ENCODE measurements at places on chromosomes 11 and 22. TPM values are rescaled to one million over a fixed set of nuclear protein-coding genes. Genes with fewer than 3 reads are reported as not detected.
A peak's percentile ranks its signal among the peaks of the same experiment; 100 is the strongest.

- H3K36me3 ChIP-seq = no peaks in the 10 kb centered on the region
- H3K4me3 ChIP-seq = no peak overlapping the region
- no peaks in the 10 kb centered on the region for H3K4me1 ChIP-seq
- H3K27ac ChIP-seq = peak overlapping the region; percentile 54
- DNase-seq = no peak
These were observed 3.9 kb upstream of the EMID1 start for GRCh38 chr22:29201782-29202181.

Gene KCNK7
- total RNA-seq = 0.40 TPM

DNA sequence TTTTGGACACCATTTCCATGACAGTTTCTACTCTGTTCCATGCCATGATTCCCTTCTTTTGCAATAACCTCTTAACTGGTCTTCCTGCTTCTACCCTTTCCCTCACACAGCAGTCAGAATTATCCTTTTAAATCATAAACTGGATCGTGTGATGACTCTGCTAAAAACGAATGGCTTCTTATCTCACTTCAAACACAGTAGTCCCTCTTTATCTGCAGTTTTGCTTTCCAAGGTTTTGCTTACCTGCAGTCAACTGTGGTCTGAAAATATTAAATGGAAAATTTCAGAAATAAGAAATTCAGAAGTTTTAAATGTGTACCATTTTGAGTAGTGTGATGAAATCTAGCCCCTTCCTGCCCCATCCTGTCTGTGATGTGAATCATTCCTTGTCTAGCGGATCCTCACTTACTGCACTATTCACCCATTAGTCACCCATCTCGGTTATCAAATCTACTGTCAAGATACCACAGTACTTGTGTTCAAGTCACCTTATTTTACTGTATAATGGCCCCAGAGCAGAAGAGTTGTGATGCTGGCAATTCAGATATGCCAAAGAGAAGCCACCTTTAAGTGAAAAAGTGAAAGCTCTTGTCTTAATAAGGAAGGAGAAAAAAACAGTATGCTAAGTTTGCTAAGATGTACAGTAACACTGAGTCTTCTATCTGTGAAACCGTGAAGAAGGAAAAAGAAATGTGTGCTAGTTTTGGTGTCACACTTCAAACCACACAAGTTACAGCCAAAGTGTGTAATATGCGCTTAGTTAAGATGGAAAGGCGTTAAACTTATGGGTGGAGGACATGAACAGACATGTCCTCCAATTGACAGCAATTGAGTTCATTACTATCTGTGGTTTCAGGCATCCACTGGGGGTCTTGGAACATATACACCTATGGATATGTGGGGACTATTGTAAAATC is 283.0 kb downstream of the DDX10 start:
- H3K27me3 ChIP-seq = no peaks in the 10 kb centered on the region
- no peak for DNase-seq
- no peaks in the 10 kb centered on the region for H3K4me1 ChIP-seq
- no peak overlapping the region for H3K27ac ChIP-seq
- H3K4me3 ChIP-seq = no peak overlapping the region
- no peaks in the 10 kb centered on the region for H3K36me3 ChIP-seq

DNA sequence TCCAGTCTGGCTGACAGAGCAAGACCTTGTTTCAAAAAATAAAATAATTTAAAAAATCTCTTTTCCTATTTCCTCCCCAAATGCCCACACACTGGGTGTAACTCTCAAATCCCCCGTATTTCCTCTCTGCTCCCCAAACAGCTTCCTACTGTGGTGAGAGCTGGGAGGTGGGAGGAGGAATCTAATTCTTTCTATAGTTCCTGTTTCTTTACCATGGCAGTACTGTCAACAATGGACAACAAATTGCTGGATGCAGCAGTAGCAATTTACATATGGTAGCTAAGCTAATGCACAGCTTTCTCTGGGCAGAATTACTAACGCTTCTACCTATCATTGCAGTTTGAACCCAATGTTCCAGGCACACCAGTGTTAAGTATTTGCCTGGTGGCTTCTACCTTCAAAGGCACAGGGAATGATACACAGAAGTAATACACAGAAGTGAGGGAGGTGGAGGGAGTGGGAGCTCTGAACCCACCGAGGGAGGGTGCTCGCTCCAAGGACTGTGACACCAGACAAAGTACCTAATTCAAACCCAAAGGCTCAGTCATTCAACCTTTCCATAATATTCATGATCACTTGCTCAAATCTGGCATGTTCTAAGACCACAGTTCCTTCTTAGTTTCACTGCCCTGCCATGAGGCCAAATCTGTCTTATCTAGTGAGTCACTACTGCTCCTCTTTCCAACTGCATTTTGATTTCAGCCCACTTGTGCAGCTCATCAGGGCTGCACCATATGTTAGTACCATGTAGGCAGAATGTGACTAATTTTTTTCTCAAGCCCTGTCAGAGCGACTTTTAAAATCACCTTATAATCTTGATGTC is 37.9 kb downstream of the CELF1 start:
- no peak for DNase-seq
- peaks cover 17% of the 10 kb centered on the region for H3K4me1 ChIP-seq
- no peak overlapping the region for H3K27ac ChIP-seq
- H3K4me3 ChIP-seq = no peak overlapping the region
- no peaks in the 10 kb centered on the region for H3K36me3 ChIP-seq
- H3K27me3 ChIP-seq = no peaks in the 10 kb centered on the region

GRCh38 chr11:32586576-32587190 is 3.1 kb downstream of the EIF3M start:
- H3K27me3 ChIP-seq = no peaks in the 10 kb centered on the region
- H3K4me3 ChIP-seq = no peak overlapping the region
- H3K4me1 ChIP-seq = no peaks in the 10 kb centered on the region

DNA sequence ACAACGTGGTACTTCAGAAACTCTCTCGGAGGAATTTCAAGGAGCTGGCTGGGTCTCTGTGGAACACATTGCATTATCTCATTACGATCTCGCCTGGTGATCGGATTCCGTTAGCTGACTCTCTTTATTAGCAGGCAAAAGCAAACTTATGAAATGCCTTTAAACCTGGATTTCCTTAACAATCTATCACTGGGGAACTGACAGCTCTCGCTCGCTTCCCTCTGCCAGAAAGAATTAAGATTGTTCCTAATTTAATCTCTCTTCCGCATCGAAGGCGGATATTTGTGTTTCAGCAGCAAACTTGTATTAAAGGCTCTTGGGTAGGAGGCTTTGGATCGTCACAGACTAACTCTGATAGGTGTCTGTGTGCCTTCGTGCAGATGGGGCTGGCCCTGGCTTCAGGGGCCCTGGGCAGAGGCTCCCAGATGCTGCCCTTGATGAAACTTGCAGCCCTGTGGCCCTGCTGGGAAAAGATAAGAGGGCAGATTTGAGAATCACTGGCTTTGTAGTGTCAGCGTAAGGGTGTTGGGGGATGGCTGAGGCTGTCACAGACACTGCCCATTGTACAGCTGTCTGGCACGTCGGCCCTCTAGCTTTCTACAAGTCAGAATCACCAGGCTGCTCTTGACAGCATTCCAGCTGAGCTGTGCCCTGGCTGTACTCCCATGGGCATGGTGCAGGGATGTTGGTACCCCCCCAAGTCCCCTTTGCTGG is 162.2 kb upstream of the NECTIN1 start:
- DNase-seq = no peak
- no peaks in the 10 kb centered on the region for H3K27me3 ChIP-seq
- H3K4me1 ChIP-seq = peaks cover 3% of the 10 kb centered on the region

- no peaks in the 10 kb centered on the region for H3K36me3 ChIP-seq
- H3K4me1 ChIP-seq = no peaks in the 10 kb centered on the region
- H3K27ac ChIP-seq = no peak overlapping the region
These were observed 59.3 kb downstream of the FANCF start for GRCh38 chr11:22566293-22566692.

- H3K27ac ChIP-seq = no peak overlapping the region
- no peak overlapping the region for H3K4me3 ChIP-seq
- no peaks in the 10 kb centered on the region for H3K36me3 ChIP-seq
These were observed 860 bp downstream of the UPK2 start for GRCh38 chr11:118956847-118957469.

GRCh38 chr11:9568854-9569587 is 4.4 kb upstream of the WEE1 start:
- peak; percentile 94 for DNase-seq
- no peaks in the 10 kb centered on the region for H3K27me3 ChIP-seq
- H3K4me3 ChIP-seq = no peak overlapping the region
- H3K27ac ChIP-seq = peak overlapping the region; percentile 86
- no peaks in the 10 kb centered on the region for H3K36me3 ChIP-seq

Gene FGF19
- total RNA-seq = 0.22 TPM

GRCh38 chr22:50694766-50695420 is 22.3 kb downstream of the SHANK3 start:
- DNase-seq = no peak
- no peaks in the 10 kb centered on the region for H3K36me3 ChIP-seq
- no peak overlapping the region for H3K27ac ChIP-seq
- H3K27me3 ChIP-seq = no peaks in the 10 kb centered on the region
- no peak overlapping the region for H3K4me3 ChIP-seq

Gene ZNF280A
- not detected for total RNA-seq

DNA sequence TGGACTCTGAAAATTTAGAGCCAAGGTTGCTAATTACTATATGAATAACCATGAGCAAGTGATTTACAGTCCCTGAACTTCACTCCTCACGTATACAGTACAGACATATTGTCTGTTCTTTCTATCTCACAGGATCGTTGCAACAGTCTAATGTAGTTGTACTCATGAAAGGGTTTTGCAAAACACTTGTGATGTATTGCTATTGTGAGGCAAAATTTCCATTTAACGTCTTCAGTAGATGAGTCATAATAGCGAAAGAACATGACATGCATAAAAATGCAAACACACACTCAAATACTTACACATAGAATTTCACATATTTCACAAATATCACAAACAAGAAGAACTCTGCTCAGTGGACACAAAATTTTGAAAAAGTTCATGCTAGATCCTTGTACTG is 134.6 kb upstream of the TRPC6 start:
- no peaks in the 10 kb centered on the region for H3K4me1 ChIP-seq
- no peak for DNase-seq
- H3K27me3 ChIP-seq = no peaks in the 10 kb centered on the region

GRCh38 chr11:75594211-75594610 is 32.2 kb downstream of the SERPINH1 start:
- no peaks in the 10 kb centered on the region for H3K36me3 ChIP-seq
- no peaks in the 10 kb centered on the region for H3K4me1 ChIP-seq
- H3K4me3 ChIP-seq = no peak overlapping the region
- no peaks in the 10 kb centered on the region for H3K27me3 ChIP-seq
- no peak for DNase-seq

DNA sequence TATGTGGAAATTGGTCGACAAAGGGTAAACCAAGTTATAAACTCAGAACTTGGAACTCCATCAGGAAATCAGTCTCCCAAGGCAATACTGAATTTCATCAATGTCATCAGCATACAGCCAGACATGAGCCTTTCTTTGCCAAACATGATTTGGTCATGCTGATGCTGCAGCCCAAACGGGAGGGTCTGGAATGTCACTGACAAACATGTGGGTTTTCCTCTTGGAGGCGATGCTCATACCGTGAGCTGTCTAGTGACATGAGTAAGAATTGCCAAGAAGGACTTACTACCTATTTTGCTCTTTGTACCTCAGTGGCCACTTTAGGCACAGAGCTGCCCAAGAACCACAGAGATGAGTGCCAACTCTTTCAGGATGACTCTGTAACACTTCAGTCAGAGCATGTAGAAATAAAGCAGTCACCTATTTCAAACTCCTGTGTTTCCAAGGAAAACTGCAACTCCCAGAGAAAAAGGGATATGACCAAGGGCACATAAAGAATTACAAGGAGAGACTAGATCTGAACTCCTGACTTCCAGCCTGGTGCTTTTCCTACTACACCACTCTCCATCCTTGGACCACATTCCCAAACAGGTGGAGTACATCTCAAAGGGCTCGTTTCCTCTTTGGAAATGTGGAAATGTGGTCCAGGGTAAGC is 24.3 kb upstream of the MRGPRX2 start:
- H3K27ac ChIP-seq = no peak overlapping the region
- no peak overlapping the region for H3K4me3 ChIP-seq
- DNase-seq = no peak
- H3K4me1 ChIP-seq = no peaks in the 10 kb centered on the region

- H3K27me3 ChIP-seq = no peaks in the 10 kb centered on the region
- DNase-seq = no peak
- H3K27ac ChIP-seq = no peak overlapping the region
- no peaks in the 10 kb centered on the region for H3K4me1 ChIP-seq
- H3K36me3 ChIP-seq = no peaks in the 10 kb centered on the region
These were observed 88.5 kb downstream of the MYEOV start for GRCh38 chr11:69382131-69383128.

DNA sequence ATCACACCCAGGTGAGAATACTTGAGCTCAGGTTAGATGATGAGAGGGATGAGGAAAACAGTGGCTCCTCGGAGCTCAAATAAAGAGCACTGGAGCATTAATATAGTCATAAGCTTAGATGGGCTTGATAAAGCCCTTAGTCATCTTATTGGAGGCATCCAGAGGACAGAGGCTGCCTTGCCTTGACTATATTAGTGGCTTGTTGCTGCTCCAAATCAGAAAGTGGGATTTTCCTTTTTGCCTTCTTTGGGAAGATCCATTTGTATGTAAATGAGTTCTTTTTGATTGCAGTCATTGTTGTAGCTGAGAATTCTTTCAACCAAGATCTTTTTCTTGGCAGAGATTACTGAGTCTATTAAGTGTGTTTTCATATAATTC is 18.9 kb downstream of the ADM start:
- peak overlapping the region; percentile 10 for H3K27ac ChIP-seq
- peaks cover 10% of the 10 kb centered on the region for H3K4me1 ChIP-seq
- no peak for DNase-seq
- H3K4me3 ChIP-seq = no peak overlapping the region
- H3K36me3 ChIP-seq = no peaks in the 10 kb centered on the region

Gene IL17REL
- total RNA-seq = 0.11 TPM

- no peak overlapping the region for H3K27ac ChIP-seq
- no peaks in the 10 kb centered on the region for H3K36me3 ChIP-seq
- no peak overlapping the region for H3K4me3 ChIP-seq
These were observed 213.3 kb downstream of the CADM1 start for GRCh38 chr11:115290893-115291292.

GRCh38 chr11:116215471-116216113 is 557.2 kb downstream of the BUD13 start:
- H3K4me1 ChIP-seq = no peaks in the 10 kb centered on the region
- H3K27ac ChIP-seq = no peak overlapping the region
- H3K36me3 ChIP-seq = no peaks in the 10 kb centered on the region
- H3K27me3 ChIP-seq = no peaks in the 10 kb centered on the region
- no peak overlapping the region for H3K4me3 ChIP-seq
- no peak for DNase-seq

Measured in colonic mucosa (tissue), 4 donors.